ENCODE measurements at places on chromosomes 4 and X.

GRCh38 chr4:41161355-41161754 lies 53.0 kb downstream of the APBB2 start:
- DNase-seq = no peak

- DNase-seq = peak; percentile 73
Measured at GRCh38 chr4:150010525-150011126, 67.6 kb upstream of the DCLK2 start.

DNA sequence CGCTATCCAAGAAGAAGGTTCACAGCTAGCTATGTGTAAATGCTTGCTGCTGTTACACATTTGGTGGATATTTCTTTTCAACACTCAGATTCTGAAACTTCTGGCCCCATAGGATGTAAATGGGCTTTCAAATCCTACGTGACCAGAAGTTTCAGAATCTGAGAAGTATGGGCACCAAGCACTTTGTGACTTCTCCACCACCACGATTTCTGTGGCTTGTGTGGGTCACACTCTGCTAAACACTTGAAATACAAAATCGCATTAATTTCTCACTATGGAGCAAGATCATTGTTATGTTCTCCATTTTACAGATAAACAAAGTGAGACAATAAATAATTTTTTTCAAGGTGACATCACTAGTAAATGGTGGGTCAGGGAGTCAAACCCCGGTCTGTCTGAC lies 259.4 kb upstream of the JADE1 start:
- no peak for DNase-seq

GRCh38 chrX:148915474-148915873 lies 415.1 kb downstream of the AFF2 start:
- no peak for DNase-seq

DNA sequence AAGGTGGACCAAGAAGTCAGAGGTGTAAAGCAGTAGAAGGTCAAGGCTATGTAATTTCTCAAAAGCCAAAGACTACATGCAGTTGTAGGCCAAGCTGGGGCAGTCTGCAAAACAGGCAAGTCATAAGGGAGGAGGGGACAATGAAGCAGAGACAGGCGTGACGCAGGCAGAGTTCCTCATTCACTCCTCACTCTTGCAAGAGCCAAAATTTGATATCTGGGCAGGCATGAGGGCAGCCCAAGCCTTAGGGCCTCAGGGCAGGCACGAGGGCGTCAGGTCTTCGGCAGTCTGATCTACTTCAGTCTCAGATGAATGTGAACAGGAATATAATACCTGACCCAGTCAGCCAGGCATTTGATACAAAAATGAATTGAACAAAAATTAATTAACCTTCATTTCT lies 86.4 kb upstream of the AGA start:
- peak; percentile 68 for DNase-seq

DNA sequence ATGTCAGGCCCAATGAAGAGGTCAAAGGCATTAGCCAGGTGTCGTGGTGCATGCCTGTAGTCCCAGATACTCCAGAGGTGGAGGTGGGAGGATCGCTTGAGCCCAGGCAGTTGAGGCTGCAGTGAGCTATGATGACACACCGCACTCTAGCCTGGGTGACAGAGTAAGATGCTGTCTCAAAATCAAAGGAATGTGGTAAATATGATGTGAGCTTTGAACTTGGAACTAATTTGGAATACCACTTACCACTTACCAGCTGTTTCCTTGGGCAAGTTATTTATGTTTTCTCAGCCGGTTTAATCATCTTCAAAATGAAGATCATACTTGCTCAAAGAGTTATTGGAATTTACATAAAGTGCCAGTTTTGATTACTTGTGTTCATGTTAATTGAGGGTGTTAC lies 23.8 kb upstream of the SEPSECS start:
- DNase-seq = no peak

DNA sequence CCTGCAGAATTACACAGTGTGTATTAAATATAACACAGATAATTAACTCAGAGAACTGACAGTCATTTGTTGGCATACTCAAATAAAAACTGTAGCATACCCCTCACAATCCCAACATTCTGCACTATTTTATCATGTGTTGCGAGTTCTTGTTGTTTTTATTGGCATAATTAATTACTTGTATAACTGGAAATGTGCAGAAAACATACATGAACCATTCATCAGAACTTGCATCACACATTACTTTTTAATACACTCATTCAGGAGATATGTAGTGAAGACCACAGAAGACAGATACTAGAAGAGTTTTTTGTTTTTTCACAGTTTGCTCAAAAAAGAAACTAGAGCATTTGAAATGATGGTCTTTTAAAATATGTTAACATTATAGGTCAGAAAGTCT lies 74.6 kb upstream of the NEIL3 start:
- no peak for DNase-seq

DNA sequence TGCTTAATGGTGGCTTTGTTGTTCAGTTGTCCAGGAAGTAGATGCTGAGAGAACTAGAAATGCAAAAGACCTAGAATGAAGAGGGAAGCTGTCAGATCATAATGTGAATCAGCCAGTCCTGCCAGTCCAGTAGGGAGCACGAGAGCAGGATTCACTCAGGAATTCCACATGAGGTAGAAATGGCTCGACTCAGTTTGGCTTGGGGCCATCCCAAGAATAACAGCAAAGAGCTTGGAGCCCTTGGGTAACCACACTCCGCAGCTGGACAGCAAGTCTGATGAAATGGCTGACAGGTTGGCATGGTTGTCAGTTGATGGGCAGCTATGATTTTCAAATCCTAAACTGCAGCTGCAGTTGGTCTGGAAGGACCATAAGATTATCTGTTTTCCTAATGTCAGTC lies 44.5 kb upstream of the WDR1 start:
- DNase-seq = no peak

- peak; percentile 55 for DNase-seq
Measured at GRCh38 chr4:91113130-91113706, 986.0 kb downstream of the CCSER1 start.

Data from OCI-M1 (cell line).